Fibroblast of pulmonary artery (primary cell): ENCODE measurements at places on chromosomes 6 and 20.
A peak's percentile ranks its signal among the peaks of the same experiment; 100 is the strongest.

DNA sequence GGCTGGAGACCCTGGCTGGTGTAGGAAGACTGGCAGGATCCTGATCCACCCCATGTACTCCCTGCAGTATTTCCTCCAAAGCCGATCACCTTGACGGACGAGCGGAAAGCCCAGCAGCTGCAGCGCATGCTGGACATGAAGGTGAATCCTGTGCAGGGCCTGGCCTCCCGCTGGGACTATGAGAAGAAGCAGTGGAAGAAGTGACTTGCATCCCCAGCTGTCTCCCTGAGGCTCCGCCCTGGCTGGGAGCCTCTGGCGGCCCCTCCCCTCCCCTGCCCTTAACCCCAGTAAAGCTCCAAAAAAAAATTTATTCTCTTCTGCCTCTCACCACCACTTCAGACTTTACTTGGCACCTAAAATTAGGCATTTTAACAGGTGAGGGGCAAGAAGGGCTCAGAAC is 7.0 kb downstream of the COX4I2 start:
- DNase-seq = no peak

- DNase-seq = no peak
Observed at GRCh38 chr6:39432330-39433025, 110.0 kb upstream of the KCNK16 start.

DNA sequence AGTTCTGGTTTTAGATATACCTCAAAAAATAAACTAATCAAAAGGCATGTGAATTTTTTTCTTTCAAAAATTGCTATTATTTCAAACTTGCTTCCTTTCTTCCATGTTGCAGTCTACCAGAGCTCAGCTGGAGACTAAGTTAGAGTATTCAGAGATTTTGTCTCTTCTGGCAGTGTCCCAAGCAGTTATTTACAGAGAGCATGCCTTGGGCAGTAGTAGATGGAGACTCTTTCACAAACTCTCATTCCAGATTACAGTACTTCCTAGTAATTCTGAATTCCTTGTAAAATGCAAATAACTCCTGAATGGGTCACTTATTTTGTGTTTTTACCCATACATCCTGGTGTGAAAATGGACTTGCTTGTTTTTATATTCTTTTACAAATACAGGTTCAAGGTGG is 703.4 kb downstream of the EPHA7 start:
- DNase-seq = no peak

DNA sequence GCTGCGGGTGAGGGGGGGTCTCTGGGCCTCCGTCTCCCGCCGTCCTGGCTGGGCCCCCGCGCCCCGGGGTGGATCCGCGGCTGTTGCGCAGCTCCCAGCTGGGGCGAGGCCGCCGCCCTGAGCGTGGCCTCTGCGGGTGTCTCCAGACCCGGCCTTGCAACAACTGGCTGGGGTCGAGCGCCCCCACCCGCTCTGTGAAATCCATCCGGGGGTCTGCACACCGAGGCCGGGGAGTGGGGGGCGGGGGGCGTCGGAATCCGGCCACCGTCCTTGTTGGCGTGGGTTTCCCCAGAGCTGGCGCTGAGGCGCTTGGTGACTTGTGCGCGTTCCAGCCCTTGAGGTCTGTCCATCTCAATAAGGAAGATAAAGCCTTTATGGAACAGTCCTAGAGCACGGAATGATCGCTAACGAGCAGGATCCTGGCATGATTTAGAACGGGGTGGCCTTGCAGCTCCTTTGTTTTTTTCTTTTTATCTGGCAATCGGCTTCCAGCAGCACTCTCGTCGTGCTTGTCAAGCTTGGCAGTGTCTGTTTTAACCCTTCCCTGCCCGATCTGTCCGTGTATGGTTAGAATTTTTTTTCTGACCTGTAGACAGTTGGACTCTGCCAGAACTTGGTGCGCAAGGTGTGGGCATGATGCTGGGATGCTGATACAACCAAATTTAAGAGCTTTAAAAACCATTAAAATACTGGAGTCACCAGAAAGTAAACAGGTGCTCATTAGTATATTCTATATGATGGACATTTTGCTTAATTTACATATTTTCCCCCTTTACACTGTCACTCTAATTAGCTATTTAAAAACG is 675 bp downstream of the DSTN start:
- DNase-seq = peak; percentile 60

GRCh38 chr20:62540504-62540903 is 64.7 kb upstream of the GATA5 start:
- DNase-seq = no peak

- no peak for DNase-seq
Observed at GRCh38 chr6:157097255-157097955, 225.9 kb downstream of the TMEM242 start.

DNA sequence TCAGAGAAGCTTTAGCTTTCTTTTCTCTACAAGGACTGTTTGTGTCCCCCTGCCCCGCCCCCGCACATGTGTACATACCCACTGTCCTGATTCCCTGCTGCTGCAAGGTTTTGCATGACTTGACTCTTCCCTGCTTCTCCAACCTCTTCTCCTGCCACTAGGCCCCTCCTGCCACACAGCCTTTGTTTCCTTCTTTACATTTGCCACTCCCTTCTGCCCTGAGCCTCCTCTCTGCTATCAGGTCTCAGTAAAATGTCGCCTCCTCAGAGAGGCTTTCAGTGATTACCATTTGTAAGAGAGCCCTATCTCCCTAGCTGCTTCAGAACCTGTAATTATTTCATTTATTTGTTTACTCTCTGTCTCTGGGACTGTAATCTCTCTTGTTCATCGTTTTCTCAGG is 56.4 kb upstream of the VSTM2L start:
- no peak for DNase-seq

GRCh38 chr6:104601721-104602120 is 258.0 kb downstream of the HACE1 start:
- no peak for DNase-seq

DNA sequence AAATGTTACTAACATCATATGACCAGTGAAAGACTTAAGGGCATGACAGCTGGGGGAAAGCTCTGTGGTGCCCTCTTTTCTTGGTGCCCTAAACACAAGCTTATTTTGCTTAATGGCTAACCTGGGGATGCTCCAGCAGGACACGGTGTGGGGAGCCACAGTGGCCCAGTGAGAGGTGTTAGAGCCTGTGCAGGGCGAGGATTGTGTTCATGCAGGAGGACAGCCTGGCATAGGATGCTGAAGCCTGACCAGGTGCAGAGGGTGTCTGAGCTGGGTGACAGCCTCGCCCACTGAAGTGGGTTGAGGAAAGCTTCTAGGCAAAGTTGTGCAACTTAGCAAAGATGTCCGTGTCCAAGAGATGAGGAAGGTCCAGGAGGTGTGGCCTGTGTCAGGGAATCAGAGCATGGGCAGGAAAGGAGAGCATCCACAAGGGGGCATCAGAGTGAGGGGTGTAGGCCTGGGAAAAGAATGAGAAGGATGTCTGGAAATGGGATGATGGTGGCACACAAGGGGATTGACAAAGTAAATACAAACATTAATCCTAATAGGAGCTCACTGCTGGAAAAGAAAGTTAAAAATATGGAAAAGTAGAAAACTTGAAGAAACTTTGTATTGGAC is 33.9 kb downstream of the SLC17A4 start:
- DNase-seq = peak; percentile 74

- DNase-seq = no peak
Observed at GRCh38 chr6:14533446-14533845, 415.9 kb downstream of the CD83 start.

DNA sequence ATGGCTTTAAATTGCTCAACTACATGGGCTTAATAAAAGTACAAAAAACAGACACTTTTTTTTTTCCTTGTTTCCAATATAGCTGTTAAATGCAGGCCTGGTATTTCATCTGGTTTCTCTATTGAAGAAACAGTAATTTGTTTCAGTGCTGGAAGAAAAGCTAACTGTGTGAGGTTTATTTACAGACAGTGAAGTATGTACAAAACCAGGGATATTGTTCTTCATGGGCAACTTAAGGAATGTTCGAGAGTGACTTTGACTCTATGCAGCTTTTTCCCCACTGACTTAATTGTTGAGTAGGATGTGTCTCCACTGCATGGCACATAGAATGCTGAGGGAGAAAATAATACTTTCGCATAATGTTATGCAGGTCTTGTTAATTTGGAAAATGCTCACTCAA is 31.0 kb upstream of the PRL start:
- no peak for DNase-seq

- DNase-seq = no peak
Observed at GRCh38 chr20:15895560-15896084, 677.6 kb downstream of the KIF16B start.

- DNase-seq = no peak
Observed at GRCh38 chr6:125210667-125211066, 57.1 kb downstream of the TPD52L1 start.

- DNase-seq = no peak
Observed at GRCh38 chr20:50213531-50214106, 23.0 kb downstream of the CEBPB start.

- no peak for DNase-seq
Observed at GRCh38 chr6:24600903-24601302, 45.1 kb downstream of the KIAA0319 start.

GRCh38 chr6:168377484-168377855 is 57.9 kb upstream of the DACT2 start:
- DNase-seq = peak; percentile 17

GRCh38 chr20:50886184-50886790 is 45.0 kb downstream of the ADNP start:
- no peak for DNase-seq

- no peak for DNase-seq
Observed at GRCh38 chr20:8342391-8342790, 210.3 kb downstream of the PLCB1 start.

GRCh38 chr6:46677314-46677654 is 10.4 kb upstream of the TDRD6 start:
- DNase-seq = no peak

GRCh38 chr20:53255102-53255710 is 283.0 kb downstream of the TSHZ2 start:
- DNase-seq = no peak

GRCh38 chr6:165632194-165632593 is 30.8 kb downstream of the PDE10A start:
- DNase-seq = peak; percentile 76

DNA sequence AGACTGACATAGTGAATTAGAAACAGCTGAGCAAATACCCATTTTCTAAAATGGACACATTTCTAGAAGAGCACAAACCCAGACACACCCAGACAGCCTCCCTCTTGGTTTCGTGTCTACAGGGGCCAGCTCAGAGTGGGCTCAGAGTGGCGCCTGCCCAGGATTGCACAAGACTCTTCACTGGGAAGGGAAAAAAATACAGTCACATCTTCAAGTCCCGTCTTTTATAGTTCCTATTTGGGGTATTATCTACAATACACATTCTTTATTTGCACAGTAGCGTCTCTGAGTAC is 246.1 kb upstream of the AFDN start:
- no peak for DNase-seq

DNA sequence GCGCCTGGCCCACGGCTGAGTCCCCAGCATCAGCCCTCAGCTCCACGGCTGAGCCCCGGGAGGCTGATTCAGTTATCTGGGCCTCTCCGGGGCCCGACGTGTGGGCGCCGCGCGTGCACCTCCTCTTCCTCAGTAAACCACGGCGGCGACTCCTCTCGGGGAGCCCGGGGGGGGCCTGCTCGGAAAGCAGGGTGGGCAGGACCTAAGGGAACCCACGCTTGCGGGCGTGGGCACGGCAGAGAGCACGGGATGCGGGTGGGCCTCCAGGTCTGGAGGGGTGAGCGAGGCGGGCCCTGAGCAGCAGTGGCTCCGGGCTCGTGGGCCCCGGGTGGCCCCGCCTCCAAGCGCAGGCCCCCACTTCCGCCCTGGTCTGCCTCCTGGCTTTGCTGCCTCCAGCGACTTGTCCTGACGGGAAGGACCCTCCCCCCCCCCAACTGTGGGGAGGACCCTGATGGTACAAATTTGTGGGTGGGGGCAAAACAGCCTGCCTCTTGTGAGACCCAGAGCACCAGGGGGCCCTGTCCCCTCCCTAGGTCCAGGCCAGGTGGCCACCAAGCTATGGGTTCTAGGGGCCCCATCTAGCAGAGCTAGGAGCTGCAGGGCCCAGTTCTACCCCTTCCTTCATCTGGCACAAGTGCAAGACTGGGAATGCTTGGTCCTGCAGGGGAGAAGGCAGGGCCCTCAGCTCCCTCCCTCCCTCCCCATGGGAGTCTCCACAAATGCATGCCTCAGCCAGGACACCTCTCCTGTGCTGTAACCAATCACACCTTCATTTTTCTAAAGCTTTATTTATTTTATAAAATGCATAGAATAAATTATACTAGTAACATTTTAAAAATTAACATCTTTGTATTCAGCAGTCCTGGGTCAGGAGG is 16.9 kb downstream of the UCKL1 start:
- DNase-seq = no peak

GRCh38 chr6:26199057-26199772 is 112.0 kb downstream of the HFE start:
- DNase-seq = peak; percentile 98

GRCh38 chr6:168469521-168469920 is 28.5 kb downstream of the SMOC2 start:
- DNase-seq = peak; percentile 1

DNA sequence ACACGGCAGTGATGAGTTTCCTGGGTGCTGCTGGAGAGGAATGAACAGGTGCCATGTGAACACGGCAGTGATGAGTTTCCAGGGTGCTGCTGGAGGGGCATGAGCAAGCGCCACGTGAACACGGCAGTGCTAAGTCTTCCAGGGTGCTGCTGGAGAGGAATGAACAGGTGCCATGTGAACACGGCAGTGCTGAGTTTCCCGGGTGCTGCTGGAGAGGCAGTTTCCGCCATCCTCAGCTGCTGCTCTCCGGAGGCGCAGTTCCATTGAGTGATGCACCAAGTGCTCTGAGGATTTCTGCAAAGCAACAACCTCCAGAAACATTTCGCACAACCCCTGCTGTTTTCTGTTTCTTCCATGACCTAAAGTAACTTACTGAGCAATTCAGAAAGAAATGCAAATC is 155.4 kb downstream of the SMOC2 start:
- no peak for DNase-seq

DNA sequence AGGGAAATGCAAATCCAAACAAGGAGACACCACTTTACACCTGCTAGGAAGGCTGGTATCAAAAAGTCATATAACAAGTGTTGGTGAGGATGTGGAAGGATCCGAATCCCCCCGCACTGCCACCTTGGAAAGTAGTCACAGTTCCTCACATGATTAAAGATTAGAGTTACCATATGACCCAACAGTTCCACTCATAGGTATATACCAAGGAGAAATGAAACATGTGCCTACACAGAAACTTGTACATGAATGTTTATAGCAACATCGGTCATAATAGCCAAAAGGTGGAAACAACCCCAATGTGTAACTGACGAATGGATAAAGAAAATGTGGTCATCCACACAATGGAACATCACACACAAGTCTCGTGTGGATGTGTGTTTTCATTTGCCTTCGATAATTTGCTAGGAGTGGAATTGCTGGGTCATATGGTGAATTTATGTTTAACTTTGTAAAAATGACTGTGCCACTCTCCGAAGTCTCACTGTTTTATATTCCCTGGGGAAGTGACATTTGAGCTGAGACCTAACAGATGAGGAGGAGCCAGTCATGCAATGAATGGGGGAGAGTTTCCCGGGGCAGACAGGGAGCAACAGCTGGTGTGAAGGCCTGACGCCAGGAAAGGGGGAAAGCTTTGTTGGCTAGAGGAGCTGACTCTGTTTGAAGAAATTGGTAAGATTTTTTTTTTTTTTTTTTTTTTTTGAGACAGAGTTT is 125.9 kb upstream of the MLN start:
- DNase-seq = no peak

- no peak for DNase-seq
Observed at GRCh38 chr20:35311409-35311808, 19.2 kb upstream of the FAM83C start.

GRCh38 chr6:170147832-170148708 is 142.8 kb downstream of the DLL1 start:
- DNase-seq = no peak

- DNase-seq = no peak
Observed at GRCh38 chr6:85484948-85485347, 35.1 kb downstream of the NT5E start.

- no peak for DNase-seq
Observed at GRCh38 chr20:33322456-33322855, 39.4 kb downstream of the BPIFB1 start.
